ENCODE measurements at places on chromosomes 6 and 20. TPM values are rescaled to one million over a fixed set of nuclear protein-coding genes. Genes with fewer than 3 reads are reported as not detected.

The THBS2 gene
- polyA plus RNA-seq, result 2.7 TPM

GRCh38 chr6:127967708-127968107 lies 66.8 kb upstream of the THEMIS start:
- H3K36me3 ChIP-seq, result peaks cover 8% of the 10 kb centered on the region
- no peaks in the 10 kb centered on the region for H3K27me3 ChIP-seq
- no peak overlapping the region for H3K4me3 ChIP-seq
- no peaks in the 10 kb centered on the region for H3K4me1 ChIP-seq
- DNase-seq, result no peak
- no peak overlapping the region for H3K27ac ChIP-seq

The WFDC10B gene
- polyA plus RNA-seq, result not detected

GRCh38 chr6:23154159-23154558 lies 584.8 kb downstream of the HDGFL1 start:
- no peaks in the 10 kb centered on the region for H3K27me3 ChIP-seq
- H3K27ac ChIP-seq, result no peak overlapping the region
- no peaks in the 10 kb centered on the region for H3K36me3 ChIP-seq
- H3K4me1 ChIP-seq, result no peaks in the 10 kb centered on the region
- H3K4me3 ChIP-seq, result no peak overlapping the region
- no peak for DNase-seq

The LY6G5C gene
- 4.6 TPM for polyA plus RNA-seq

The PNPLA1 gene
- polyA plus RNA-seq, result 1.2 TPM

DNA sequence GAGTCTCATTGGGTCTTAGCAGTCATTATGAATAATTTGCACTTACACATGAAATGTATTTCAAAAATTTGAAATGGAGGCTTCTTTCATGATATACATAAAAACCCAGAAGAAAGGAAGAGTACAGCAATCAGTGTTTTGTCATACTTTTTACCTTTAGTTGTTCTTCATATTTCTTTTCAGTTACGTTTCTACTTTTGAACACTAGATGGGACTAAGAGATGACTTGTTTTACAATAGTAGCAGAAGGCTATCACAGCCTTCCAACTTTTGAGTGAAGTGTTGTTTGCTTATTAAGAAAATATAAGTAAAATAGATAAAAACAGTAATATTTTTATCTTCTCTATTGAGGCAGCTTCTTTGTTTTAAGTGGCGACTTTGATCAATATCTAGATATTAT lies 58.1 kb downstream of the L3MBTL3 start:
- peak; percentile 4 for DNase-seq
- no peaks in the 10 kb centered on the region for H3K36me3 ChIP-seq
- H3K4me1 ChIP-seq, result no peaks in the 10 kb centered on the region
- no peak overlapping the region for H3K27ac ChIP-seq

DNA sequence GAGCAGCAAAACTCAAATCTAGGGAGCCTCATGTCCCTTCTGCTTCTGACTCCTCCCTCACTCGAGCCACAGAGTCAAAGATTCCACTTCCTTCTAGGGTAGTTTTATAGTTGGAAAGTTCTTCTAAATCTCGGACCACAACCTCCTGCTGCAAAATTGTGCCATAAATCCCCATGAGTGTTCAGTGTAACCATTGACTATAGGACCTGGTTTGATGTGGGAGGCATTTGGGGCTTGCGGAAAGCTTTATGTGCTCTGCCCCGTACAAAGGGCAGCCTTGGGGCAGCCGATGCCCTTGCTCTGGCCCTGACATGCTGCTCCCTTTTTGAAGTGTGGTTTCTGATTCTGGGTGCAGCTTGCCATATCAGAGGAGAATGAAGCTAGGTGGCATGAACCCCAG lies 43.6 kb upstream of the IER3 start:
- H3K4me3 ChIP-seq, result no peak overlapping the region
- H3K4me1 ChIP-seq, result peaks cover 9% of the 10 kb centered on the region
- no peaks in the 10 kb centered on the region for H3K27me3 ChIP-seq
- H3K27ac ChIP-seq, result peak overlapping the region; percentile 48

The BPIFB1 gene
- not detected for polyA plus RNA-seq

The PRICKLE4 gene
- 1.4 TPM for polyA plus RNA-seq

The GMDS gene
- 49.6 TPM for polyA plus RNA-seq

DNA sequence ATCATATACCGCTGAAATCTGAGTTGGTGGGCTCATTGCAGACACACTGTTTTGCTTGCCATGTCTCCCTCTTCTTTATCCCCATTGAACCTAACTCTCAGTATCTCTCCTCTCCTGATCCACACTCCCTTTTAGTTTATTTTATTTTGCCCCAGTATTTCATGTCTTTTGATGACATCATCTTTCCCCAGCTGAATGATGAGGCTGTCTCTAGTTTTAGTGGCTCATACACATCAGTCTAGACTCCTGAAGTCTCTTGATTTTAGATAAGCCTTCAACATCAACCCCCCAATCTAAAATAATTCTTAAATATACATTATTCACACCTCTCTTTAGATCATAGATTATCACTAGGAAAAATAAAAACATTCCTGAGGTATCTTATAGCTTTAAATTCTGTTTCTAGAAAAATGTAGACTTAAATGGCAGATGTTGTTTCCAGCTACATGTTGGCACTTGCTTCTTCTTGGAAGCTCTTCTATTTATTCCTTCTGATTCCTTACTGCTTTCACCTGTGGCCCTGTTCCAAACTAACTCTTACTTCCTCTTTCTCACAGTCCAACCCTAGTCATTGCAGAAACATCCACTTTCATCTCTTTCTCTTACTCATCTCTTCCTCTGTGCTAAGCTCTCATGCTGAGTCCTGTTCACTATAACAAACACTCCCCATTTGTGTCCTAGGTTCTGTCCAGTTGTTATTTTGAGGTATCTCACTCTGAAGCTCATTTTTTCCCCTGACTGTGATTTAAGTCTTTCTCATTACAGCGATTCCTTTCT lies 191.9 kb upstream of the SLC35B3 start:
- DNase-seq, result no peak
- H3K27ac ChIP-seq, result no peak overlapping the region
- H3K4me3 ChIP-seq, result no peak overlapping the region
- H3K4me1 ChIP-seq, result no peaks in the 10 kb centered on the region

The MUC21 gene
- polyA plus RNA-seq, result not detected

The FAM83D gene
- 1.2 TPM for polyA plus RNA-seq

The MDFI gene
- polyA plus RNA-seq, result 2.3 TPM

The CLIC5 gene
- 54.3 TPM for polyA plus RNA-seq

Measured in kidney (tissue), 22 donors.